KG1 (cell line): ENCODE measurements at places on chromosomes 5 and 9.

DNA sequence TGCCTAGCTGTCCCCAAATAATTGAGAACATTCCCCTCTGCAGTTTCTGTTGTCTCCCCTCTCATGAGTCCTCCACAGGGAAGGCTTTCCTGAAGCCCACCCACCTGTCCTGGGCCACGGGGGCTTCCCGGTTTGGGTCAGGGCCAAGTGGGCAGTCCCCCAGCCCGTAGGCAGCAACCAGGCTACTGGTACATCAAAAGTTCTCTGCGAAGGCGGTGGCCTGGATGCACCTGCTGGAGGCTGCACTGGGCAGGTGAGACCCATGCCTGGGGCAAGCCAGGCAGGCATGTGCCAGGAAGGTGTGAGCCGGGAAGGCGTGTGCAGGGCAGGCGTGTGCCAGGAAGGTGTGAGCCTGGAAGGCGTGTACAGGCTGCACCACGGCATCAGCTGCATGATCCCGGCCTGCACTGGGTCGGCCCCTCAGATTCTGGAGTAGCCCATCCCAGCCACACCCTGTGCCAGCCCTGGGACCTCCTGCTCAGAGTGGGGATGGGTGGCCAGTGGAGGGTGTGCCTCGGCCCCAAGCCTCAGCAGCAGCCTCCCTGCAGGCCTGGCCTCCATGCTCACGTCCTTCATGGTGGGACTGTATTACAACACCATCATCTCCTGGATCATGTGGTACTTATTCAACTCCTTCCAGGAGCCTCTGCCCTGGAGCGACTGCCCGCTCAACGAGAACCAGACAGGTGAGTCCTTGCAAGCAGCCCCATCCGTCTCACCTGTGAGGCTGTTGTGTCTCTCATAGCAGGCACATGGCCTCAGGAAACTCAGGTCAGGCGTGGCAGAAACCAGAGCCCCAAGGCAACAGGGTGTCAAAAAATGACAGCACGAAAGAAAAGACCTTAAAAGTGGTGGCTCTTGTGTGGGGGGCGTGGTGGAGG lies 8.7 kb downstream of the SLC6A19 start:
- no peak for DNase-seq

- no peak for DNase-seq
Measured at GRCh38 chr5:158840193-158840592, 259.5 kb downstream of the EBF1 start.

GRCh38 chr9:128892221-128892921 lies 10.4 kb downstream of the LRRC8A start:
- no peak for DNase-seq

DNA sequence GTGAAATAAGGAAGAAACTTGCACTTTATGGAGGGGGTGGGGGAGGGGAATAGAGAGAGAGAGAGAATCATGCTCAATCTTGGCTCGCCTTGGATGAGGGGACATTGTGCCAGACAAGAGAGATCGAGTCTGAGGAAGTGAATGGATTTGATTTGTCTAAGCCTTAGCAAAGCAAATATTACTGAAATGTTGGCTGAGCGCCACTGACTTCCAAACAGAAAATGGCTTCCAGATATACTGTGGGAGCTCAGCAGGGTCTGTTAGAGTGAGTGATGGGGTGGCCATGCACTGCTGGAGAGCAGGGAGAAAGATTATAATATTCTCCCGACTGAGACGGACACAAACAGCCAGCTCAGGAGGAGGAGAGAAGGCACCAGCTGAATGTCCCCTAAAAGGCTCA lies 34.5 kb downstream of the BRINP1 start:
- no peak for DNase-seq

- no peak for DNase-seq
Measured at GRCh38 chr5:36310138-36310537, 8.4 kb upstream of the RANBP3L start.

DNA sequence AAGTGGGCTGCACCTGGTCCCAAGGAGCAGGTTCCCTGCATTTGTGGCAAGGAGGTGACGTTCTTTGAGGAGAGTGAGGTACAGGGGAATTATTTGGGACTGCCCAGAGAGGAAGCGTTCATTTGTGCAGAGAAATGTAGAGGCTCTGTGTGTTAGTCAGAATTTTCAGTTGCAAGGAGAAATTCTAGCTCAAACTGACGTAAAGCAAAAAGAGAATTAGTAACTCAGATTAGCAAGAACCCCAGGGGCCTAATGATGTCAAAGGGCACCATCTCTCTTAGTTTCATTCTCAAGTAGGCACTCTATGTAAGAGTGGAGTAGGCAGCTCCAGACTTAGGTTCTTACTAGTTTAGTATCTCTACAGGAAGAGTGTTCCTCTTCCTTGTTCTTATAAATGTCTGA lies 2.4 kb upstream of the TXN start:
- no peak for DNase-seq

DNA sequence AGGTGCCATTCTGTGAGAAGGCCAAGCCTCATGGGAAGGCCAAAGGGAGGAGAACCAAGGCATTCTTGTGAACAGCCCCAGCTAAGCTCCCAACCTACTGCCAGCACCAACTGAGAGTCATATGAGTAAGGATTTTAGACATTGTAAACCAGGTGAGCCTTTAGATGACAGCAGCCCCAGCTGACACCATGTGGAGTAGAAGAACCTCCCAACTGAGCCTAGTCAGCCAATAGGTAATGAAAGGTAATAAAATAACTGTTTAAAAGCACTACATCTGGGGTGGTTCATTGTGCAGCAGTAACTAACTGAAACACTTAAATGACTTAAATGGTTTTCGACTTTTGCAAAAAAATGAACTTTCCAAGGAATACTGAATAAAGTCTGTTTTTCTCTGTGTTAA lies 172.6 kb upstream of the KIF2A start:
- DNase-seq, result no peak

DNA sequence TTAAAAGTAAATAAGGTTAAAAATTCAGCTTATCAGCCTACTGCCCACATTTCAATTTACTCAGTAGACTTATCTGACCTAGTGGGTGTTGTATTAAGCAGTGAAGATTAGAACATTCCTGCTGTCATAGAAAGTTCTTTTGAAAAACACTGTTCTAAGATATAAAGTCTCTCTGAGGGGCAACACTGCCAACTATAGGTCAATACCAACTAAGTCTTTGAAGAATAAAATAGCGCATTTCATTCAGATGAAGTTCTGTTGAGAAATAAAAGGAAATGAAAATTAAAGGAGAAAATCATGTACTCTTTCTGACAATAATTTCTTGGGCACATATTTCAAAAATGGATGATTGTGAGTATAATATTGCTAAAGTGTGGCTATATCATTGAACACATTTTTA lies 86.8 kb downstream of the PTPRD start:
- no peak for DNase-seq

GRCh38 chr5:178536541-178537466 lies 53.4 kb downstream of the COL23A1 start:
- DNase-seq, result no peak

DNA sequence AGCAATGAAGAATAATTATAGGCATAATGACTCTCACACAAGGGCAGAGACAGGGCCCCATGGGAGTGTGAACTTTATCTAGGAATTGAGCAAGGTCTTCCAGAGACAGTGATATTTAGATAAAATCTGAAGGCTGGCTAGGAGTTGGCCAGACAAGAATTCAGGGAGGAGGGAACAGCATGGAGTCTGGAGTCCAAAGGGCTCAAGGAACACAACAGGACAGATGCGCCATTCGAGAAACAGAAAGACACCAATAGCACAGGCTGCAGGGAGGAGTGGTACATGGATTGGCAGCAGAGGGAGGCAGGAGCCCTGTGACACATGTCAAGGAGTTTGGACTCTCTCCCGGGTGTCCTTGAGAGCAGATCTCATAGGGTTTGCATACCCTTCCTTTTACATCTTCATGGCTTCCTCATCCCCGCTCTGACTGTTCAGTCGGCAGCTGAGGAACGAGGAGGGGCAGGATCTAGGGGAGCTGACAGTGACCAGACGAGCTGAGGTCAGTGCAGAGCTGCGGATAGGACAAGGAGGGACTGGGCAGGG lies 64.0 kb upstream of the XPA start:
- no peak for DNase-seq

- no peak for DNase-seq
Measured at GRCh38 chr5:1322955-1323802, 21.7 kb downstream of the CLPTM1L start.

- DNase-seq, result no peak
Measured at GRCh38 chr9:115194216-115194615, 76.3 kb upstream of the TNC start.

DNA sequence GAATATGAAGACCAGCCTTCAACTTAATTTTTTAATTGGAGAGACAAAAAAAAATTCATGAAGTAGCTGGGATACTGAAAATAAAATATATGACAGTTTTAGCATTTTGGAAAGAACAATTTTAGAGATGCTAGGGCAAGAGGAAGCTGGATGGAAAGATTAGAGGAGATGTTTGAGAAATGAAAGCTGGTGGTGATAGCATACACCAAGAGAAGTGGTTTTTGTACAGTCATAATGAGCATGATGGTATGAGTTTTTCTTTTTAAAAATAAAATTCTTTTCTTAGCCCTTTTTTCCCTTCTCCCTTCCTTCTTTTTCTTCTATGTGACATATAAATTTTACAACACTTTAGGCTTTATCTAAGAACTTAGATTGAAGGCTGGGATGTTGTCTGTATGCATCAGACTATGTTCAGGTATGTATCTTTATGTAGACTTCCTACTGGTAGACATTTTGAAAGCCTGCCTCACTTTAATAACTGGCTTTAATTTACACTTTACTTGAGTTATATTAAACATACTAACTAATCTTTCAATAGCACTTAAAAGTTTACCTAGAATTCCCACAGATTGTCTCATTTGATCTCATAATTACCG lies 522.5 kb downstream of the TLE4 start:
- DNase-seq, result no peak

DNA sequence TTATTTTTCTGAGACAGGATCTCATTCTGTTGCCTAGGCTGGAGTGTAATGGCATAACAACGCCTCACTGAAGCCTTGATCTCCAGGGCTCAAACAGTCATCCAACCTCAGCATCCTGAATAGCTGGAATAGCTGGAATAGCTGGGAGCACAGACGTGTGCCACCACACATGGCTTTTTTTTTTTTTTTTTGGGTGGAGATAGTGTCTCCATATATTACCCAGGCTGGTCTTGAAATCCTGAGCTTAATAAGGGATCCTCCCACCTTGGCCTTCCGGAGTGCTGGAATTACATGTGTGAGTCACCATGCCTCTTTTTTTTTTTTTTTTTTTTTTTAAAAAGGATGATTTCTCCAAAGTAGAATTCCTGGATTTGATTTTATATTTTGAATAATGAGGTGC lies 60.7 kb downstream of the NSD1 start:
- DNase-seq, result no peak

DNA sequence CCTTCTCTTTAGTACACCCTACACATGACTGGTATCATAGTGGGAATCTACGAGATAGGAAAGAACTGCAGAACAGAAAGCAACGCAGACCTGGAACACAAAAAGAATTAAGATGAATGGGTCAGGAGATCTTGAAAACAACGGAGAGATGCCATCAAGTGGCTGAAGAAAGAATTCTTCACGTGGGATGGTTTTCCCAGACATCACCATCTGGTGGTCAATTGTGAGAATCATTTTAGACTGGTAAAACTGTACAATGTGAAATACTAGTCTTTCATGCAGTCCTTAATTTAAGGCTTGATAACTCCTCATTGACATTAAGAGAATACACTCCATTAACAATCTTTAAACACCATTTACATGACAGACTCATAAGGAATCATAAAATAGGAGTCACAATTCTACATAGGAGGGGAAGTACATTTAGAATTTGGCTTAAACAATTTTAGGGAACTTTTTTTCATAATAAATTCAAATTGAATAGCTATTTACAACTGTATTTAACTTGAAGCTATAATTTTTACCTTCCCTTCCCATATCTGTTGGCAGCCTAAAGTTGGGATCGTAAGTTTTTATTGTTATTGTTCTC lies 128.4 kb upstream of the TRPM3 start:
- DNase-seq, result no peak

- DNase-seq, result no peak
Measured at GRCh38 chr5:165201771-165202518, 1696.5 kb downstream of the MAT2B start.

DNA sequence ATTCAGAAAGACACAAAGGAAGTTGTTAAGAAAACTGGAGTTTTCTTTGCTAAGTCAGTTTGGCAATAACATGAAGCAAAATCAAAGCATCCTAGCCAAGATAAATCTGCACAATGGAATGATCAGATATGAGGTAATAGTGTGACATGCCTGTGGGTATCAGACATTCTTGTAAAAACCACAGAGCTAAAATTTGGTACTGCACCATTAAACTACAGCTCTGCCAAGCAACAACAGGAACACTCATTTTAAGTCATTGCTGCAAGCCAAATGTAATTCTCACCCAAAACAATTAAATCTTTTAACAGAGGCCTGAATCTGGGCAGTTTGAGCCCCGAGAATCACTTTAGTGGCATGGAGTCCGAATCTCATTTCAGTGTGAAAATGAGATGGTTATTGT lies 96.6 kb downstream of the VCAN start:
- DNase-seq, result no peak

GRCh38 chr5:115543365-115544042 lies 1.1 kb downstream of the FEM1C start:
- DNase-seq, result no peak

GRCh38 chr5:109907731-109908130 lies 218.0 kb downstream of the MAN2A1 start:
- no peak for DNase-seq
